WTC11 (cell line): ENCODE measurements at places on chromosomes 1 and 21. TPM values are rescaled to one million over a fixed set of nuclear protein-coding genes. Genes with fewer than 3 reads are reported as not detected.
A peak's percentile ranks its signal among the peaks of the same experiment; 100 is the strongest.

TMEM82 gene
- 0.48 to 1.4 TPM (median 0.94 TPM) in 3 replicates for total RNA-seq

BTBD8 gene
- total RNA-seq = 3.7 to 4.6 TPM (median 4.5 TPM) in 3 replicates

CRYBG2 gene
- 14.4 to 21.1 TPM (median 17.8 TPM) in 3 replicates for total RNA-seq

KLF17 gene
- total RNA-seq = not detected in 3 replicates

SLC44A3 gene
- total RNA-seq = 4.7 to 7.2 TPM (median 6.9 TPM) in 3 replicates

NBPF6 gene
- total RNA-seq = not detected in 3 replicates

DNA sequence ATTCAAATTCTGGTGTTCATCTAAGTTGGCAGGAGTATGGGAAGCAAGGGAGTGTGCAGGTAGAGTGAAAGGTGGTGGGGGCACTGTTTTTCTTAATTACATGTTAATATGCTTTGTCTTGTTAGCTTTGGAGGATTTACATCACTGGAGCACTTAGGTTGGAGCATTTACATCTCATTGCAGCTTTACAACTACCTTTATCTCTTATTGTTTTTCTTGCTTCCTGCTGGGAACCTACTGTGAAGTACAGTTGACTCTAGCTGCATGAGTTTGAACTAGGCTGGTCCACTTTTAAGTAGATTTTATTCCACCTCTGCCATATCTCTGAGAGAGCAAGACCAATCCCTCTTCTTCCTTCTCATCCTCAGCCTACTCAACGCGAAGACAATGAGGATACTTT is 554.8 kb upstream of the B3GALT2 start:
- H3K27me3 ChIP-seq = peaks cover 65% of the 10 kb centered on the region
- H3K36me3 ChIP-seq = no peaks in the 10 kb centered on the region
- no peak overlapping the region for H3K27ac ChIP-seq
- DNase-seq = no peak

DNA sequence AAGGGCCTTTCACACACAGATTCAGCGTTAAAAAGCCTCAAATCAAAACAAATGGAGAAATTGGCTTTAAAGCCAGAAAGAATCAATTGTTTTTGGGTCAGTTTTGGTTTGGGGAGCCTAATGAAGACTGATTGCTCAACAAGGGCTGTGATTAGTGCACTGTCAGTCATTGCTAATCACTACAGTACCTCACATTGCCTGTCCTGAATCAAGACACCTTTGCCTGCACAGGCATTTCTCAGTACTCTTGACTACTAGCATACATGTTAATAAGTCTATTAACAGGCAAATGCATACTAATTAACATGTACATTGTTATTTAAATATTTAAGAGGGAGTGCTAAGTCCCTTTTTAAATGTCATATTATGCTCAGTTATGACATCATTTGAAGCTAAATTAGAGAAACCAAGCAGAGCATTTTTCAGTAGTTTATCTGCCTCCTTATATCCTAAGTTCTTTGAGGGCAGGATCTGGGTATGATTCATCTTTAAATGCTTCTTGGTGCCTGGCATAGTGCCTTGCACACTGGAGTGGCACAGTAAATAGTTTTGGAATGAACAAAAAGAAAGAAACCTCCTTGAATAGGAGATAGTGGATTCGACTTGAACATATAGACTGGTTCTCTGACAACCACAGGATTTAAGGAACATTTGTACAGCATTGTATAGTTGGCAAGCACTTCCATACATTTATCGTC is 25.8 kb upstream of the CCN1 start:
- no peak overlapping the region for H3K27ac ChIP-seq
- H3K27me3 ChIP-seq = no peaks in the 10 kb centered on the region; the same call in 1 of the 2 replicates
- H3K4me1 ChIP-seq = peaks cover 8% of the 10 kb centered on the region
- no peak for DNase-seq

- no peak for DNase-seq
- no peak overlapping the region for H3K27ac ChIP-seq
- no peaks in the 10 kb centered on the region for H3K4me1 ChIP-seq
- H3K36me3 ChIP-seq = peaks cover 14% of the 10 kb centered on the region
Measured at GRCh38 chr1:110370827-110371226, 20.0 kb downstream of the SLC16A4 start.

- no peaks in the 10 kb centered on the region for H3K27me3 ChIP-seq
- H3K4me3 ChIP-seq = no peak overlapping the region
- no peak for DNase-seq
- H3K36me3 ChIP-seq = peaks cover 34% of the 10 kb centered on the region
- H3K27ac ChIP-seq = no peak overlapping the region
Measured at GRCh38 chr1:32299327-32299726, 7.4 kb downstream of the HDAC1 start.

- peak overlapping the region; percentile 98 for H3K27ac ChIP-seq
- no peak for DNase-seq
Measured at GRCh38 chr1:23561076-23561812, 1.9 kb upstream of the ID3 start.

DNA sequence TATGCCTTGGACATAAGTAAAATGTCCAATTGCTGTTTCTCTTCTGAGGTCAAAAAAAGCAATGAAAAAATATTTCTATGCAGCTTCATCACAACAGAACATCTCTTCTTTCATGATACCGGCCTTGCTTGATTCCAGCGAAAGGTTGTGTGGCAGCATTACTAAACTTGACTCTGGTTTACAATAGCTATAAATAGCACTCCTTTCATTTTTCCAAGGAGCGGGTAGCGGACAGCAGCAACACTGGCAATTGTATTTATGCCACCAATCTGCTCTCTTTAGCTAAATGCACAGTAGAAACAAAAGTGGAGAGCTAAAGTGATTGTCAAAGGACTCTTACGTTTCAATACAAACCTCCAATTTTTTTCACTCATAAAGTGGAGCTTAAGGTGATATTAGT is 7.5 kb upstream of the DAB1 start:
- no peak overlapping the region for H3K27ac ChIP-seq
- no peak for DNase-seq
- no peak overlapping the region for H3K4me3 ChIP-seq
- H3K27me3 ChIP-seq = peaks cover 2% of the 10 kb centered on the region
- H3K36me3 ChIP-seq = no peaks in the 10 kb centered on the region

DNA sequence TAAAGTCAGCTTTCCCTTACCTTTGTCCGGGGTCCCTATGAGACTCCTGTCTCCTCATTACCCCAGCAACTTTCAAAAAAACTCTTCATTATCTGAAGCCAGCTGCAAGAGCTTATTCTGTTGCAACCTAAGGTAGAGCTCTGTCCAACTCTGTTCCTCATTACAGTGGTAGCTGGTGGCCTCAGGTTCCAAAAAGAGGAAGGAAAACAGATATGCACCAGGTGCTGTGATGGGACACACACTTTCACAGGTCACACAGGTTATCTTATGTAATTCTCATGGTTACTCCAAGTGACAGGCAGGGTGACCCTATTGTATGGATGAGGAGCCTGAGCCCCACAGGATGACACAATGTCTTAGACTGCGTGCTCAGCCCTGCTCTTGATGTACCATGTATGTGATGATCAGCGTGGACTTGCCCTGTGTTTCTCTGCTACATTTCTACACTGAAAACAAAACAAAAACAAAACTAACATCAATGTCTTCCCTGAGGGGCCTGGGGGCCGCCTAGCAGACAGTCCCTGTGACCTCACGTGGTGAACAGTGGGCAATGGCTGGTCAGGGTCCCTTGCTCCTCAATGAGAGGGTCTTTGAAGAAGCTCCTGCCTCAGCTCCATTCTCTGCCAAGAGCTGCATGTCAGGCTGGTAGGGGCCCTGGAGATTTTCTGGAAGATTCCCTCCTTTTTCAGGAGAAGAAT is 9.7 kb upstream of the TENT5C start:
- no peak overlapping the region for H3K27ac ChIP-seq
- H3K4me3 ChIP-seq = no peak overlapping the region
- no peaks in the 10 kb centered on the region for H3K4me1 ChIP-seq
- no peaks in the 10 kb centered on the region for H3K36me3 ChIP-seq
- DNase-seq = no peak
- no peaks in the 10 kb centered on the region for H3K27me3 ChIP-seq

GRCh38 chr1:220905650-220906560 is 26.7 kb downstream of the HLX start:
- no peak overlapping the region for H3K4me3 ChIP-seq
- peaks cover 7% of the 10 kb centered on the region for H3K4me1 ChIP-seq
- no peaks in the 10 kb centered on the region for H3K36me3 ChIP-seq
- no peak overlapping the region for H3K27ac ChIP-seq

- 0 out of 2 replicates have a peak, but pooled peaks cover under 1% of the 10 kb centered on the region for H3K36me3 ChIP-seq
- no peaks in the 10 kb centered on the region for H3K27me3 ChIP-seq
- H3K4me1 ChIP-seq = peaks cover 2% of the 10 kb centered on the region; the same call in 1 of the 2 replicates
- peak; percentile 11 for DNase-seq
- H3K4me3 ChIP-seq = no peak overlapping the region
Measured at GRCh38 chr21:44529503-44530125, 10.4 kb downstream of the KRTAP10-1 start.

- H3K4me3 ChIP-seq = no peak overlapping the region
- peaks cover 3% of the 10 kb centered on the region for H3K36me3 ChIP-seq
- H3K4me1 ChIP-seq = peaks cover 25% of the 10 kb centered on the region
Measured at GRCh38 chr21:25658427-25659035, 19.5 kb downstream of the JAM2 start.

DNA sequence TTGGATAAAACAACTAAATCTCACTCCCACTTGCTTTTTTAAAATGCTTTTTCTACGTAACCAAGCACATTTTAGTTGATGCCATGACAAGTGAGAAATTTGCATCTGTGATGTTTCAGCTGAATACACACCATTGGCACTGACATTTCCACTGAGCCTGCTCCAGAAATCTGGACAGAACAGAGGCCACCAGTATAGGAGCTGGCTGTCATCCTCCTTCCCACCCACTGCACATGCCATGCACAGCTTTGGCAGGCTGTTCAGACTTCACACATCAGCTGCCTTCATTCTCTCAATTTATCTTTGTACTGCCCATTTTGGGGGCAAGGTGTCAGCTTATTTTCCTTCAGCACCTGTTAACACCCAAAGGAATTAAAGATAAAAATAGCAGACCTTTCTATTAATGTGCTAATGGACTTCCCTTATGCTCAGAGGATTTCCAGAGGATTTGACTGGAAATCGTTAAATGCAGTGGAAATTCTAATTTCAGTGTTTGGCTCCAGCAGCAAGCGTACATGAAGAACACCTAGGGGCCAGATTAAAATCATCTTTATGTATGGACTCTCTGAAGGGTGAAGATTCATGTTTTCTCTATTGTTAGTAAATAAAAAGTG is 12.9 kb upstream of the PODN start:
- H3K4me1 ChIP-seq = peaks cover 51% of the 10 kb centered on the region
- H3K27ac ChIP-seq = no peak overlapping the region
- no peak overlapping the region for H3K4me3 ChIP-seq
- H3K36me3 ChIP-seq = peaks cover 3% of the 10 kb centered on the region; the same call in 1 of the 2 replicates

- H3K4me1 ChIP-seq = peaks cover 18% of the 10 kb centered on the region
- no peak overlapping the region for H3K4me3 ChIP-seq
- H3K27me3 ChIP-seq = no peaks in the 10 kb centered on the region
- no peaks in the 10 kb centered on the region for H3K36me3 ChIP-seq
Measured at GRCh38 chr1:86453664-86454063, 15.1 kb upstream of the CLCA1 start.

DNA sequence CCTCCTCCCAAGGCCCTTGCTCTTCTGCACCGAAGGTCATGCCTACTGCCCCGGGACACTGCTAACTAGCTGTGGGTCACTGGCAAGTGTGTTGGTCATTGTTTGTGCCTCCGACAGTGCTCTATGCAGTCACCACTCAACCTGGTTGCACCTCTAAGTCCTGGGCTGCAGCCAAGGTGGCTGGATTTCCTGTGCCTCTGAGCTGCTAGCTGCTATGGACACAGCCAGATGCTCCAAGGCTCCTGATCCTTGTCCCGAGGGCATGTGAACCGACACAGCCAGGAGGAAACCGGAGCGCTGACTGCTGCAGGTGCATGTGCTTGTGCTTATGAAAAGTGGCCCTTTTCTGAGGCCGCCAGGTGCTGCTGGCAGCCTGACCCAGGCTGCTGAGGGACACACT is 14.7 kb upstream of the SPOCD1 start:
- H3K27me3 ChIP-seq = peaks cover 2% of the 10 kb centered on the region; the same call in 1 of the 2 replicates
- no peaks in the 10 kb centered on the region for H3K36me3 ChIP-seq
- H3K4me3 ChIP-seq = no peak overlapping the region
- H3K4me1 ChIP-seq = no peaks in the 10 kb centered on the region

GRCh38 chr21:46065914-46066551 is 31.9 kb upstream of the COL6A2 start:
- no peak for DNase-seq
- peaks cover 23% of the 10 kb centered on the region for H3K36me3 ChIP-seq
- H3K4me3 ChIP-seq = no peak overlapping the region
- H3K27ac ChIP-seq = no peak overlapping the region; the same call in 1 of the 2 replicates
- peaks cover 6% of the 10 kb centered on the region for H3K27me3 ChIP-seq
- H3K4me1 ChIP-seq = peaks cover 23% of the 10 kb centered on the region

GRCh38 chr1:211132721-211133392 is 1.1 kb downstream of the KCNH1 start:
- no peak for DNase-seq
- peaks cover 35% of the 10 kb centered on the region for H3K27me3 ChIP-seq
- H3K4me3 ChIP-seq = peak overlapping the region; percentile 69
- H3K27ac ChIP-seq = no peak overlapping the region
- no peaks in the 10 kb centered on the region for H3K36me3 ChIP-seq

GRCh38 chr1:1779691-1780597 is 1.7 kb upstream of the NADK start:
- no peaks in the 10 kb centered on the region; the same call in 1 of the 2 replicates for H3K36me3 ChIP-seq
- H3K27me3 ChIP-seq = no peaks in the 10 kb centered on the region
- peak overlapping the region; percentile 99 for H3K27ac ChIP-seq
- peak overlapping the region; percentile 81 for H3K4me3 ChIP-seq
- peak; percentile 66 for DNase-seq

DNA sequence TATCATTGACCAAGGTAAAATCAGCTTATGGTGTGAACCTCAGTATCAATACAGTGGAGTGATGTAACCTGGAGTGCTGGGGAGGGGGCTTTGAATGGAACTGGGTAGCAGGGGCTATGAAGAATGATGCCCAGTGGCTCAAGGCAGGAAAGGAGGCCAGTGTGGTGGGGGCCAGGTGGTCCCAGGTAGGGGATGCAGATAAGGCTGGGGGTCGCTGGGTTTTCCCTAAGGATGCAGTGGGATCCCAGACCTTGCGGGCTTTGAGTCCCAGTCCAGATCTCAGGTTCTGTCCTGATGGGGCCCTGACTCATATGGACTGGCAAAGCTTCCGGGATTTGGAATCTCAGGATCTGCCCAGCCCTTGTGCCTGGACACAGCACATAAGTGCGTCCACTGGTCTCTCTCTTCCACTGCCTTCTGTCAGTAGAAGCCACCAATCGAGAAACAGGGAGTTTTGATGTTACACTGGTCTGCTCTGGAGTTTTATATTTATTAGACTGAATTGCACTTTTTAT is 52.0 kb downstream of the S100B start:
- no peak overlapping the region for H3K27ac ChIP-seq
- H3K4me3 ChIP-seq = no peak overlapping the region
- H3K4me1 ChIP-seq = no peaks in the 10 kb centered on the region
- no peak for DNase-seq
- H3K36me3 ChIP-seq = peaks cover 24% of the 10 kb centered on the region
- no peaks in the 10 kb centered on the region for H3K27me3 ChIP-seq

GRCh38 chr1:209850342-209850979 is 22.7 kb downstream of the UTP25 start:
- no peaks in the 10 kb centered on the region for H3K4me1 ChIP-seq
- H3K27ac ChIP-seq = no peak overlapping the region
- H3K36me3 ChIP-seq = peaks cover 39% of the 10 kb centered on the region
- H3K4me3 ChIP-seq = no peak overlapping the region

GRCh38 chr1:21823980-21824702 is 12.1 kb downstream of the LDLRAD2 start:
- H3K27ac ChIP-seq = peak overlapping the region; percentile 61; the same call in 1 of the 2 replicates
- no peaks in the 10 kb centered on the region for H3K27me3 ChIP-seq
- no peak overlapping the region for H3K4me3 ChIP-seq
- no peak for DNase-seq
- no peaks in the 10 kb centered on the region; the same call in 1 of the 2 replicates for H3K4me1 ChIP-seq
- peaks cover 23% of the 10 kb centered on the region for H3K36me3 ChIP-seq

GRCh38 chr1:58898739-58899586 is 115.1 kb upstream of the JUN start:
- H3K4me3 ChIP-seq = no peak overlapping the region
- H3K27me3 ChIP-seq = peaks cover 8% of the 10 kb centered on the region
- no peak overlapping the region for H3K27ac ChIP-seq
- H3K36me3 ChIP-seq = no peaks in the 10 kb centered on the region
- no peak for DNase-seq
